Activated T-cell treated with anti-CD3 and anti-CD28 coated beads for 24 hours (primary cell): ENCODE measurements at places on chromosomes 3 and 15.

GRCh38 chr15:43390723-43391122 lies 19.8 kb downstream of the TUBGCP4 start:
- no peak for DNase-seq

GRCh38 chr15:52078197-52078875 lies 34.2 kb downstream of the BCL2L10 start:
- no peak for DNase-seq

DNA sequence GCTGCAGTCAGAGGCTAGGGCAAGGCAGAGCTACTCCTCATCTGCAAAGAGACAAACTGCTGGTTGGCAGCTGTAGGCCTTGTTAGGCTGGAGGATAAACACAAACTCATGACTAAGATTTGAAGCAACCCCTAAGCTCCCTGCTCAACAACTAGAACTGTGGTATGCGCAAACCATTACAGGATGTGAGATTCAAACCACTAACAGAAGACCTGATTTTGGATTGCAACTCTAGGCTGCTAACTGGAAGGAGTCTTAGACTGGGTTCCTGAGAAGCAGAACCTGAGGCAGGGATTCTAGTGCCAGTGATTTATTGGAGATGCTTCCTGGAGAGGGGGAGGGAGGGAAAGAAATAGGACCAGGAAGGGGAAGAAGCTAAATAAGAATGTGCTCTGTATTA lies 22.5 kb downstream of the CCR4 start:
- no peak for DNase-seq

GRCh38 chr15:41983221-41983620 lies 10.9 kb upstream of the EHD4 start:
- no peak for DNase-seq

GRCh38 chr15:76330080-76330680 lies 6.4 kb upstream of the ISL2 start:
- no peak for DNase-seq

- DNase-seq: no peak
Measured at GRCh38 chr3:11510356-11510755, 133.4 kb downstream of the VGLL4 start.
